NCI-H1092 (cell line): ENCODE measurements at places on chromosomes 13 and 19.
A peak's percentile ranks its signal among the peaks of the same experiment; 100 is the strongest.

DNA sequence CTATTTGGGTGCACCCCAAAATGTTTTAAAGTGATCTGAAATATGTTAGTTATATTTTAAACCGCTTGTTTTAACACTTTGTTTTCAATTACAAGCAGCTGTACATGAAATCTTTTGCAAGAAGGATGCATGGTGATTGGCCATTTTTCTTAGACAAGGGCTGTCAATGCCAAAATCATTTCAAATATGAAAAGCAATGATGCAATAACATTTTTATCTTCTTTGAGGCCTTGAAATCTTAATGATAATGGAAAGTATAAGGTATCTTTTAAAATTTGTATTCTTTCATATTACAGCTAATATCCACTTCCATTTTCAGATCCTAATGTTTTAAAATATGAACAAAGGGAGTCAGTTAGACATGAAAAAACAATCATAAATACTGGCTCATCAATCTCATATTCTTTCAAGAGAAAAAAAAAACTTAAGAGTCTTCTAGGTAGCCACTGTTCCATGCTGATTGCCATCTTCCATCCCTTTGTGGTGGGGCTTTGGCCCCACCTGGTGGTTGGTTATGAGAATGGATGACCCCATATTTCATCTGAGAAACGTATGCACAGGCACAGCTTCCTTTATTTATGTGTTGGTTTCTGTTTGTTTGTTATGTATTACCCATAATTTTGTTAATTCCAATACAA lies 330.3 kb upstream of the MIR17HG start:
- DNase-seq = peak; percentile 36

- DNase-seq = no peak
Measured at GRCh38 chr13:75847588-75847987, 211.5 kb downstream of the LMO7 start.

GRCh38 chr13:97117388-97117910 lies 104.7 kb upstream of the MBNL2 start:
- no peak for DNase-seq

DNA sequence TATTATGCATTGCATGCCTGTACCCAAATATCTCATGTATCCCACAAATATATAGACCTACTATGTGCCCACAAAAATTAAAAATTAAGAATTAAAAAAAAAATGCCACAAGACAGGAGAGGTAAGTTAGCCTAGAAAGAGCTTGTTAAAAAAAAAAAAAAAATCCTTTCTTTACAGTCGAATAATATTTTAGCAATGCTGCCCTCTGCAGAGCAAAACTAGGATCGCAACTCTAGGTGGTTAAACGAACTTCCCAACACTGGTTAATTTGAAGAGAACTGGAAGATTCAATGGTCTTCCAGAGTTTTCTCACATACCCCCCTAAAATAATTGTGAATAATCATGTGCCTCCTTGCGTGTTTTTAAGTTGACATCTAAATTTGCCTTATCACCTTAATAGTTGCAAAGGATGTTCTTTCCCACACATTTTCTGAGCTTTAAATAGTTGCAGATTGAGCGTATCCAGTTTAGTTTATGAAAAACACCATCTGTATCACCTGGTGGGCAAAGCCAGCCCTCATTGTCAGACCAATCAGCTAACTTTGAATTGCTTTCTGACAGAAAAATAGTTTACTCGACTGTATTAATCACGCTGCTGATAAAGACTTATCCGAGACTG lies 47.4 kb upstream of the RCBTB2 start:
- peak; percentile 36 for DNase-seq

DNA sequence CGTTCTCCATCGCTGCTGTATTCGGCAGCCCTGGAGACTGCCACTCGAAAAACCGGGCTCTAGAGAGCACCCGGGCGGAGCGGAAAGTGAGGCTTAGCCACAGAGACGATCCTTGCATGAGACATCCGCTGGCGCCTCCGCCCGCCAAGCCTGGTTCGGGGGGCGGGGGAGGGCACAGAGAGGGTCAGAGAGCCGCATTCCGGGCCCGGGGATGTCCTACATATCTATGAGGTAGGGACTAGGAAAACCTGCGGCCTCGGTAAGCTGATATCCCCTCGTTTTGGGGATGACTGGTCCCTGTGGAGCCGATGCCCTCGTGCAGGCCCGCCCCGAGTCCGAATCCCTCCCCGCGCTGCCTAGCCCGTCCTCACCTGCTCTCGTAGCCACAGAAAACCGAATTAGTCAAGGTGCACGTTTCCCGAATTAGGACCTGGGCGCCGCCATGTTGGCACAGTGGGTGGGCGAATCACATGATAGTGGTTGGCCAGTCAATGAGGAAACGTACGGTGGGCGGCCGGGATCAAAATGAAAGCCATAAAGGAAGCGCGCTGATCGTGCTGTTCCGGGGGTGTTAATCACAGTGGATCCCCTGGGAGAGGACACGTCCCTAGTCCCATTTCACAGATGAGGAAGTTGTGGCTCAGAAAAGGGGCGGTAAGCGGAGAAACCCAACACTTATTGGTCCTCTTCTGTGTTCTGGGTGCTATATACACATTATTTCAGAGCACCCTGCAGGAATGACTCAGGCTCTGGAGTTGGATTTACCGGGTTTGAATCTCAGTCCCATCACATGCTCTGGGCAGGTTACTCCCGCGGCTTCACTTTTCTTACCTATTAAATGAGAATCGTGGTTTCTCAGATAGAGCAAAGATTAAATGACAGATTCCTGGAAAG lies at the start of gene TRMT1:
Gene TRMT1 (minus strand): TSS at position 459 of the 894 bp plus-strand sequence. CDS start 341 bp downstream, at position 118.
- DNase-seq = peak; percentile 85

DNA sequence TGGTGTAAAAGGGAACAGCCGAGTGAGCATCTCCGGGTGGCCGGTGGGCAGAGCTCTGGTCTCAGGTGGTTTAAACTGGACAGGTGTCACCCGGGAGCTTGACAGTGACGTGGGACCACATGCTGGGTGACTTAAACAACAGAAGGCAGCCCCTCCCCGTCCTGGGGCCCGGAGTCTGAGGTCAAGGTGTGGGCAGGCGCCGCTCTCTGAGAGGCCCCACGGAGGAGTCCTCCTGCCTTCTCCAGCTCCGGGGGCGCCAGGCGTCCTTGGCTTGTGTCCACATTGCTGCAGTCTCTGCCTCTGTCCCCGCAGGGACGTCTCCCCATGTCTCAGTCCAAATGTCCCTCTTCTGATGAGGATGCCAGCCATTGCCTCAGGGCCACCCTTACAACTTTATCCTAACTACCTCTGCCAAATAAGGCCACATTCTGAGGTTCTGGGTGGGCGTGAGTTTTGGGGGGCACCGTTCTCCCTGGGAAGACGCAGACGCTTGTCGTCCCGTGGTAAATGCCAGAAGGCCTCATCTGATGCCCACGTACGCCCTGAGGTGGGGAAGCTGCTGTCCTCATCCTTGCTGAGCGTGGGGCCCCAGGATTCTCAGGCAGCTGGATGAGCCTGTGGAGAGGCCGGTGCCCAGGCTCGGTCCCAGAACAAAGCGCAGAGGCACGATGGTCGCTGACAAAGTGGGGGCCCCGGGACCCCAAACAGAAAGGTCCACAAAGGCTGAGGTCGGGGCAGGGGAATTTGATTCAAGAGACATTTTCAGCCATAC lies 12.9 kb downstream of the GZMM start:
- DNase-seq = no peak

GRCh38 chr13:111912991-111913760 lies 153.8 kb upstream of the SOX1 start:
- DNase-seq = no peak

DNA sequence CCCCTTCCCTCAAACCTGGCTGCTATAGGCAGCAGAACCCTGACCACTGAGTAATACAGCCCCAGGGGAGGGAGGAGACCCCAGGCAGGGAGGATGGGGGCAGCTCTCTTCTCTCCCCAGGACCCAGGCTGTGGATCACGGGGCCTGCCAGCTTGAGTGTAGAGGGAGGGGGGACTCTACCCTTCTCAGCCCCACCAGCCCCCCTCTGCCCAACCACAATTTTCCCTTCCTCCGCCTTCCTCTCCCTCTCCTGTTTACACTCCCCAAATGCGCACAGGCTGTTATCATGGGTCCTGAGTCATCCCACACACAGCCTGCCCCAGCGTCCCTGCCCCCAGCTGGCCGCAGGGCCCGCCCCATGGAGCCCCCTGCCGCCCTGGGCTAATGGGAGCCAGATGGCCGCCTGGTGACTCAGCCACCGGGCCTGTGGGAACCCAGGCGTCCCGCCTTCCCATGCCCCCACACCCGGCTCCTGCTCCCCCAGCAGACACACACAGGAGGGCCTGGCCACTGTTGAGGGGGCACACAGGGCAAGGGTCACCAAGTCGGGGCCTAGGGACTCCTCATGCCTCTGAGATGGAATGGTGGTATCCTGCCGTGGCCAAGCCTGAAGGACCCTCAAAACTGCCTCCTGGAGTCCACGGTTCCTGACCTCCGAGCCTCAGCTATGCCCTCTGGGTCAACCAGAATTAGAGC lies 13.6 kb downstream of the CCDC97 start:
- no peak for DNase-seq

DNA sequence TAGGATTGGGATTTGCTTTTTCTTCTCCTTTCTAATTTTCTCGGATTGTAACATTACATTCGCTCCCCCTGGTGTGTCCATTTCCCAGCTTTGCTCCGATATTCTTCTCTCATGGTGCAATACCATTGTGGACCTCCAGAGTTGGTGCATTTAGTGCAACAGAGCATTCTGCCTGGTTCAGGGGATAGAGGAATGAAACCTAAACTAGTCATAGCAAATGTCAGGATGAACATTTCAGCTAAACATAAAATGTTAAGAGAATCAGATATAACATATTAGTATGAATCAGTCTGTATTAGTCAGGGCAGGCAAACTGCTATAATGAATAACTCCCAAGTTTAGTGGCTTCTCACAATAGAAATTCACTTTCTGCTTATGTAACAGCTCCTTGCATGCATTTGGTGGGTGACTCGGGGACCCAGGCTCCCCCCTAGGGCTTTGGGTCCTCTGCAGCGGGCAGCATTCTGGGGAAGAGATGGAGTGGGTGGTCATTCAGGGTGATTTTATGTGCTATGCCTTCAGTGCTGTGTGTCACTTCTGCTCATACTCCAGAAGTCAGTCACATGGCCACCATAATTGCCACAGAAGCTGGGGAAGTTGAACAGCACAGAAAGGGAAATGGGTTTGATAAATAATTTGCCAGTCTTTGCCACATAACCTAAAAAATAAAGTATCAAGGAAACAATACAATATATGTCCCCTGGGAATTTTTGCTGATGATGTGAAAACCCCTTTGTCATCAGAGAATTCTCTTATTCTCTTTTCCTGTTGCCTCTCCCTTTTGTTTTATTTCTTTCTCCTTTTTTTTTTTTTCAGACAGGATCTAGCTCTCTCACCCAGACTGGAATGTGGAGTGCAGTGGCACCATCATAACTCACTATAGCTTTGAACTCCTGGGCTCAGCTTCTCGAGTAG lies 111.0 kb downstream of the HSPH1 start:
- DNase-seq = no peak

- DNase-seq = no peak
Measured at GRCh38 chr19:28989739-28990138, 223.2 kb downstream of the UQCRFS1 start.

DNA sequence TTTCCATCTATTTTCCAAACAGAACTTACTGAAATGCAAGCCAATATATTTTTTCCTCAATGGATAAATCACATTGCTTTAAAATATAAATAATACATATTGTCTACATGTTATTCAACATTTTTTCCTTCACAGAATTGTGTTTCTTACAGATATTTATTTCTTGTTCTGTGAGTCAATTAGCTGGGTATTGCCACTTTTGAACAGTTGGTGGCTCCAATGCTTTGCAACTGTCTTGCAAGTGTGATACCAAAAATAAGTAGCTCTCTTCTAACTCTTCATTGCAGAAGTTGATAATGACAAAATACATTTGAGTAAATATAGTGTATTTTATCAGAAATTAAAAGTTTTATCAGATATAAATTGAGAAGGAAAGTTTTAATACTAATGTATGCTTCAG lies 17.1 kb upstream of the GPC5 start:
- DNase-seq = no peak

DNA sequence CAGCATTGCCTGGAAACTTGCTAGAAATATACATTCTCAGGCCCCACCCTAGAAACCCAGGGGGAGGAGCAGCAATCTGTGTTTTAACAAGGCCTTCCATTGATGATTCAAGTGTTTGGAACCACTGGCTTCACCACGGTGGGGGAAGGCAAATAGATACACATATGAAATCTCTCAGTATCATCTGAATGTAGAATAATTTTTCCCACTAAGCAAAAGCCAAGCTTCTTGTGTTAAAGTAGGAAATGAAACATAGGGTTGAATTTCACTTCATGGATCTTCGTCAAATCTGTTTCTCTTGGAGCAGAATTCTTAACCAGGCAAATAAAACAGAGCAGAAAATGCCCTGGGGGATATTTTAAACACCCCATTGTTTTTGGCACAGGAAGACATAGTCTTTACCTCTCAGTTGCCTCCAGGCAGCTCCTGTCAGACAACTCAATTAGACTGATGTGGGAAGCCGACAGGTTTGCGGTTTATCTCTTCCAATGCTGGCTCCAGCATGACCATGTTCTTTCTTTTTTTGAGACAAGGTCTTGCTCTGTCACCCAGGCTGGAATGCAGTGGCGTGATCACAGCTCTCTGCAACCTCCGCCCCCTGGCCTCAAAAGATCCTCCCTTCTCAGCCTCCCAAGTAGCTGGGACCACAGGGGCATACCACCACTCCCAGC lies 213.0 kb downstream of the FOXO1 start:
- DNase-seq = no peak

GRCh38 chr19:11486661-11487503 lies 6.0 kb upstream of the ELAVL3 start:
- DNase-seq = no peak

GRCh38 chr19:13817615-13818371 lies 22.6 kb downstream of the ZSWIM4 start:
- no peak for DNase-seq

- DNase-seq = no peak
Measured at GRCh38 chr13:47549219-47549752, 451.8 kb downstream of the SUCLA2 start.

DNA sequence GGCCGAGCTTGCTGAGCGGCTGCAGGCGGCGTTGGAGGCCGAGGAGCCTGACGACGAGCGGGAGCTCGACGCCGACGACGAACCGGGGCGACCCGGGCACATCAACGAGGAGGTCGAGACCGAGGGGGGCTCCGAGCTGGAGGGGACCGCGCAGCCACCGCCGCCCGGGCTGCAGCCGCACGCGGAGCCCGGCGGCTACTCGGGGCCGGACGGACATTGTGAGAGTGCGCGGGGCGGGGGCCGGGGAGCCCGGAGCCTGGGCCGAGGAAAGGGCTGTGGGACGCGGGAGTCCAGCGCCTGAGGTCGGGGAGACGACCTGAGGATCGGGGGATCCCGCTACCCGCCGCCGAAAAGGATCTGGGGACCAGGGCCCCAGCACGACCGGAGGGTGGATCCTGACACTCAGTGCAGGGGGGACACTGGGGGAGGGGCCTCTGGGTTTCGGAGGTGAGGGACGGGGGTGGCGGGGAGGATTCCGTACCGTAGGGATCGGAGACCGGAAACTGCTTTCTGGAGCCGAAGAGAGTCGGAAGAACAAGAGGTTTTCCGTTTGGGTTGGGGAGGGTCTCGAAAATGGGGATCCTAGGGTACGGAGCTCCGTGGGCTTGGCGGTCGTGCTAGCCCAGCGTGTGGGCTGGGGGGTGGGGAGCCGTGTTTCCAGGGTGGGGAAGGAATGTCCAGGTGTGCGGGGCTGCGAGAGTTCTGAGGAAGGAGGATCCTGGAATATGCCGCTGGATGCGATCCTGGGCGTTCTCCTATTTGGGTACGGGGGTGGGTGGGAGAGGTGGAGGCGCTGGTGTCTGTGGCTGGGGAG lies 616 bp downstream of the HNRNPUL1 start:
- DNase-seq = peak; percentile 8

- no peak for DNase-seq
Measured at GRCh38 chr19:34666200-34666957, 10.6 kb downstream of the SCGB2B2 start.
